Stimulated activated CD8-positive, alpha-beta memory T cell treated with anti-CD3 and anti-CD28 coated beads, Interleukin-2, amount 100 ng/mL, for 1 hour (primary cell): ENCODE measurements at places on chromosomes 16 and 17.

DNA sequence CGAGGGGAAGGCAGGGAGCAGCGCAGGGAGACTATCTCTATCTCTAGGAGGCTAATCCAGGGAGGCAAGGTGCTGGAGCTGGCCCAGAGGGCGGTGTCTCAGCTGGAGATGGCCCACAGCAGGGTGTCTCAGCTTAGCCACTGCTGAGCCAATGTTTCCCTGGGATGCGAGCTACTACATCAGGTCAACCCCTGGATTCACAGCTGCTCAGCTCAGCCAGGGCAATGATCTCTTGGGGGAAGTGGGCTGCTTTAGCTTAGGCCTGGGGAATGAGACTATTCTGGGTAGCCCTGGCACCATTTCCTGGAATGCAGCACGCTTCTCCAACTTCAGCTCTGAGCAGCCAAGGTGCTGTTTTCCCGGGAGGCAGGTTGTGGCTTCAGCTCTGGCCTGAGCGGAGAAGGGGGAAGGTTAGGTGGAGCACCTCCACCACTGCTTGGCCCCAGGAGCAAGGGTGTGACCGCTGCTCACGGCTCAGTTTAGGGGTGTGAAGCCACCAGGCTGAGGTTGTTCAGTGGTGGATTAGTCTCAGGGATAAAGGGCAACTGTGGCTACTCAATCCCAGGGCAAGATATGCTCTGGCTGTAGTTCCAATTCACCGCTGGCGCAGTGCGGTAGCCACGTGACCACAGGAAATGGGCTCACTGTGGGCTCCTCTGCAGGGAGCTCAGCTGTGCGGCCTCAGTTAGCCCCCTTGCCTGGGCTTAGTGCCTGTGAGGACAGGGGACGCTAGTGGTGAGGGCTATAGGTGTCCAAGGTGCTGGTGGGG lies 5.2 kb upstream of the PRSS21 start:
- no peak for DNase-seq

GRCh38 chr17:49633250-49633649 lies 44.6 kb downstream of the SPOP start:
- no peak for DNase-seq

- DNase-seq = no peak
These were observed 59.1 kb upstream of the CLEC18B start for GRCh38 chr16:74480150-74481029.

- no peak for DNase-seq
These were observed 19.3 kb upstream of the DNAH9 start for GRCh38 chr17:11578998-11579397.

GRCh38 chr17:36940313-36941264 lies 3.3 kb downstream of the LHX1 start:
- no peak for DNase-seq

DNA sequence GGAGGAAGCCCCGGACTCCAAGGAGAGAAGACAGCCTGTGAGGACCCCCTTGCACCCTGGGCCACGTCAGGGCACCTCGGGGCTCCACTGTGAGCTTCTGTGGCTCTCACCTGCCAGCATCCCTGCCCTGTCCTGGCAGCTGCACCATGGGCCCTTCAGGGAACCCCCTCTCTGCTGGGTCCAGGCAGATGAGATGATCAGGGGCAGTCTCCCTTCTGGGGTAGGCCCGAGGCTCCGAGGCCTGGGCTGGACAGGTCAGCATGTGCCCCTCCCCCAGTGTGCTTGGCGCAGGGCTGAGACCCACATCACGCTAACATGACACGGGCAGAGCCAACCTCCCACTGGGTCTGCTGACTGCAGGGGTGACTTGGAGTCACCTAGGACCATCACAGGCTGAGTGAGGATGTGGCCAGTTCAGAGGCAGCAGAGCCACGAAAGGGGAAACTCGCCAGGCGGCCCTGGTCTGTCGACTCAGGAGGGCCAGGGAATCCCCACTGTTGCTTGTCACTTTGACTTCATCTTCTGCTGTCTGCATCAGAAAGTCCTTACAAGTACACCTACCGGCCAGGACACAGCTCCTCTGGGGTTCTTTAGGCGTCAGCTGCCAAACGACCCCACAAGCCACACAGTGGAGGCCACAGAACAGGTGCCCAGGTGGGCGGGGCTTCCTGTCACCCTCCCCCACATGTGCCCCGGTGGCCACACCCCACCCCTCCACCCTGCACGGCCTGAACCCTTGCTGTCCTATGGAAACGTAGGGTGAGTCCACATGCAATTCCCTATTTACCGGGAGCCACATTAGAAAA lies 2.2 kb downstream of the GALNS start:
- no peak for DNase-seq
